ENCODE measurements at places on chromosomes 12 and 14.

GRCh38 chr12:93122569-93123091, 193.5 kb upstream of the EEA1 start:
- no peak for DNase-seq

DNA sequence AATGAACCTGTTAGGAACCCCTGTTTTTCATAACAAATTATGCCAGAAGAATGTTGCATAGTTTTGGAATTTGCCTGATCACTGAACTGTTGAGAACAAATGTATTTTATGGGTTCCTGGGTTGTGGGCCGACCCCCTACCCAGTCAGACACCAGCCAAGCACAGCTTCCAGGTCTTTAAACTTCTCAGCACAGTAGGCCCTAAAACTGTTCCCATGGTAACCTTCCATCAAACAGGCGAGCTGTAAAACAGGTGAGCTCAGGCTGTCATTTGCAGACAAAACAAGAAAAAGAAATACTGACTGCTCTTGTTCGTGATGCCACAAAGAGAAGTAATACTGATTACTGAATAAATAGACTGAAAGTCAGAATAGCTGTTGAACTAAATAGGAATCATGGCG, 147.0 kb downstream of the PTPRO start:
- DNase-seq = no peak

DNA sequence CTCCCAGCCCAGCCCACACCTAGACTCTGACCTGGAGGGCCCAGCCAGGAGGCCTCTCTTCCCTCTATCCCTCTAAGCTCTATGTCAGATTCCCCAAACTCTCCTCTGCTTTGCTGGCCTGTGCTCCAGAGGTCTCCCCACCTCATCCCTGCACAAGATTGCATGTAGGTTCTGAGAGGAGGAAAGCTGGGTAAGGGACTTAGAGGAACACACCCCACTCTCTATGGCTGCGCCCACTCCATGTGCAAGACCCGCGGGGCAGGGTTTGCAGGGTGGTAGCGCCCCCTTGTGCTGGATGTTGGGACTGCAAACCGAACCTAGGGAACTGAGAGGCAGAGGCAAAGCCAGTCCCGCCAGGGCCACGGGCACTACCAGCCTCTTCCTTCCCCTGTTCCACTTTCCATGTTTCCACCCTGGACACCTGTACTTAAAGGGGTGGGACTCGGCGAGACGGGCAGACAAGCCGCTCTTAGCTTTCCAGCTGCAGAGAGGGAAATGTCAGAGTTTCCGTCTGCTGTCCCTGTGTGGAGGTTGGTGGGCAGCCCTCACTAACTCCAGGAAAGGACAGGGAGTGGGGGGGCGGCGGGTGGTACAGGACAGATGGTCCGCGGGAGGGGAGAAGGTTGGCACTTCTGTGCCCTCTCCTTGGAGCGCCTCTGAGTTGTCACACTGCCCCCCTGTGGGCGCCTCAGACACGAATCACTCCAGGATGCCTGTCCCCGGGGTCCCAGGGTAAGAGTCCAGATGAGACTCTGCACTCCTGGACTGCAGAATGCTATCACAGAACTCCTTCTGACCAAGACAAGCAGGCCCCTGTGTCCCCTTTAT, 16.8 kb downstream of the MMP14 start:
- peak; percentile 88 for DNase-seq

DNA sequence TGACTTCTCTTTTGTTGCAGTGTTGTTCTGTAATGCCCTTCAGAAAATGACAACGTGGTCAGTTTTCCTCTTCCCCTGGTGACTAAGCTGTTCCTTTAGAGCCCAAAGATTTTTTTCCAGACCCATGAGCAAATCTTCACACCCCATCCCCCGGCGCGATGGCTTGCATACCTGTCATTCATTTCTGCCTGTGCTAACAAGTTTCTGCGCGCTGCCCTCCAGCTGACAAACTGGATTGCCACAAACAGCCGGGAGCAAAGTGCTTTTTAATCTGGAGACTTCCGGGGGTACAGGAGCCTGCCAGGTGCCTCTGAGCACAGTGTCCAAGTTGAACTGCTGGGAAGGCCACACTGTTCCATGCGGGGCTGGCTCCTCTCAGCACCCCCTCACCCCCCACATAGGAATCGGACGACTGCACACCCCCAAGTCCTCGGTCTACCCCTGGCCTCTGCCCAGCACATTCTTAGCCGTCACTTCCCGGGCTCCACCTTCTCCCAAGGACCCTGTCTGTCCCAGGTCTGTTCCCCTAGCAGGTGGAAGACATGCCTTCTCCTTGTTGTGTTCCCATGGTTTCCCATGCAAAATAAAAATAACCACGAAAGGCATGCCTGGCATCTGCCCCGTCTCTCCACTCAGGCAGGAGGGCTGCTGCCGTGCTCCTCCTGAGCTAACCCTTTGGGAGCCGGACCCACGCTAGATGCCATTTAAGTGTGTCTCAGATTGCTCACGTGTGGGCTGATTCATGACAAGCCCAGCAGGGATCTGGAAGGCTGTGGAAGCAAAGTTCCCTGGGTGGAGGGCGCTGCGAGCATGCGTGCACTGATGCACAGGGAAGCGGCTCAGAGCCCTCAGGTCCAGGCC, 14.1 kb downstream of the RILPL1 start:
- DNase-seq = no peak

DNA sequence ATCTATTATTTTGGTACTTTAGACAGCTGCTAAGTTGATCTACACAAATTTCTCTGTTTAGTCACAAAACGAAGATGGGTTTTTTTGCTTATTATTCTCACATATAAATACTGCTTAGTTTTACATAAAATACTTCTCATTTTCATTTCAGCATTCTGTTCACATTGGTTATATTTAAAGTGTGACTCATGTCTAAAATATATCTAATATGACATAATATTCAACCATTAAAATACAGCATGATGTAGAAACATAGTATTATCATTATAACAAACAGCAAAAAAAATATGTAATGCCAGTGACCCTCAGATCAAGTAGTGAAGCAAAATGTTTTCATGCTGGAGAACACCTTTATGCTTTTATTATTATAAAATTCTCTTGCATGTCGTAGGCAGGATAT, 63.7 kb downstream of the SH2B3 start:
- DNase-seq = no peak

DNA sequence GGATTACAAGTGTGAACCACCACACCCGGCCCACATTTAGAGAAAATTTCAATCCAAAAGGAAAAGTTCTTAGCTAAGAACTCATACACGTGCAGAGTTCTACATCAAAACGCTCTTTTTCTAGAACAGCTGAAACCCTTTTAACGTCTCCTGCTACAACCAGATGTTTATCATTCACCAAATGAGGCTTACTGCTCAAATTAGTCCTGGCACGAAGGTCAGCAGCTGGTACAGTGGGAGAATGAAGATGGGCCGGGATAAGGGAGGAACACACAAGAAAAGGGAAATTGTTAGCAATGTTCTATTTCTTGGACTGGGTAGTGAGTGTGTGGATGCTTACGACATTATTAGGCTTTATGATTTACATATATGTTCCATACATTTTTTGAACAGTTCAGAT, 37.2 kb downstream of the PRKAB1 start:
- no peak for DNase-seq

All from activated naive CD8-positive, alpha-beta T cell treated with anti-CD3 and anti-CD28 coated beads, Interleukin-2, amount 50 U/mL, for 16 hours (primary cell).